ENCODE measurements at places on chromosomes 4 and X.

DNA sequence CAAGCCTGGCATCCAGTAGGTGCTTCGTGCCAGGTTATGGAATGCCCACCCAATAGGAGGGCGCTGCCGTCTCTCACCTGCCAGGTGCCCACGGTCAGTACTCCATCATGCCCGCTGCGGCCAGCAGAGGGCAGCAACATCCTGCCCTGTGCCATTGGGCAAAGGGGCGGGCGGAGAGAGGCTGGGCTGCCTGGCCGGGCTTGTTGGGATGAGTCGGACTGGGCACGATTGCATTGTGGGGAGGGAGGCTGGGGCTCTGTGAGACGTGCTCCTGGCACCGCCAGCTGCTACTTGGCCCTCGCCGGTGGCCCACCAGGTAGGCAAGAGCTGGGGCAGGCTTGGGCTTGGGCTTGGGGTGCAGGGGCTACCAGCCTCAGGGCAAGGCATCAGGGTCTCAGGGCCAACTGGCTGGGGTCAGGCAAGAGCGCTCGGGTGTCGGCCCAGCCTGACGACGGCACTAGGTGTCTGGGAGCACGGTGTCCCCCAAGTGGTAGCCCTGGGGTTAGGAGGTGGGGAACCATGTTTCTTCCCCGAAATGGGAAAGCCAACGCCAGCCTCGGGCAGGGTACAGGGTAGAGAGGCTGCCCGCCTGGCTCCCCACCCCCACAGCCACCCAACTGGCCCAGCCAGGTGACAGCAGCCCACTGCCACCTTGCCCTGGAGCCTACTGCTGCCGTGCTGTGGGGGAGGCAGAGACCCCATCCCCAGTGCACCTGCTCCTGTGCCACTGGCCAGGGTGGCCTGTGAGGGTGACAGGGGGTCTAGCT, at the start of gene PLXNB3:
Gene PLXNB3 (plus strand): TSS at position 261 of the 767 bp plus-strand sequence. CDS start 1,287 bp downstream, outside the sequence.
- peak; percentile 91 for DNase-seq

DNA sequence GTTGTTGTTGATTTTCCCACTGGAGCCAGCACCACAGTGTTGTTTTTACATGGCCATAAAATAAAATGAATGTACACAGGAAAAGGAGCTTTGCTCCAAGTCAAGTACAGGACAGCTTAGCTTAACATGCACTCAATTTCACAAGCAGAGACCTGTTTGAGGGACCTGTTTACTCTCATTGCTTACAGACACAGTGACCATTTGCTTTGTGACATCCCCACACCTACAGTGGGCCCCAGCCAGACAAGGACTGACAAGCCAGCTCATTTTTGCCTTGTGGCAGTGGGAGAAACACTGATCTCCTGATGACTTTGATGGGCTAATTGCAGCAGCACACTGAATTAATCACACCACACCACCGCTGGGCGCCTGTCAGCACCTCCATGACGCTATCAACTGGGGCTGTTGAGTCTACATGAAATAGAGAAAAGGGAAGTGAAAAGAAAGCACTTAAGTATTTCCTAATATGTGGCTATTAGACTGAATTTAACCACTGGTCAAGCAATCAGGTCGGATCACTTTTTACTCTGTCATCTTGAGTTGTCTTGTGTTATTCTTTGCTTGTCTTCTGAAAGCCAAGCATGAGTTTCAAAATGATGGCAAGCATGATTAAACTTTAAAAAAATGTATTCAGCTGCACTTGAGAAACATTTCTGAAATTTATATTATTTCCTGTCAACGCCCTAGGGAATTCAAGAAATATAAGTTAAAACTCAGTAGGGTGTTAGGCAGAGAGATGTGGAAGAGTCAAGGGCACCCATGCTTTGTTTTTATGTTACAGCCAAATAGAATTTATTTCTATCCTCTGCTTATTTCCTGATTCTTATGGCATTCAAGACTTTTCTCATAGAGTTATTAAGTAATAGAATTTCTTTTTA, 557.7 kb downstream of the RAB28 start:
- DNase-seq = no peak

DNA sequence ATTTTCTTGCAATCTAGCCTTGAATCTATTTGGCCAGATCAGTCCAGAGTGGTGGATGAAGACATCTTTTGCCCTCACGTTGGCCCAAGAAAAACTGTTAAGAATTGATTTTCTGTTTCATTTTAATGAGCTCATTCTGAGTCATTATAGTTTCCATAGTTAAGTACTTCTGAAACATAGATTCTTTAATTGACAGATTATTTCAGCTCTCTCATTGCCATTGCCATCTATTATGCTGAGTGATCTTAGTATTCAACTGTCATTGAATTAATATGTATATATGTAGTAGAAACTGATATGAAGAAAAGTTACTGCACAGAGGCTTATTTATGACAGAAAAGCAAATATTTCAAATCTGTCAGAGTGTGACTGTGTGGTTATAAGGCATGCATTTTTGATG, 45.5 kb upstream of the PPP1R2C start:
- DNase-seq = no peak

DNA sequence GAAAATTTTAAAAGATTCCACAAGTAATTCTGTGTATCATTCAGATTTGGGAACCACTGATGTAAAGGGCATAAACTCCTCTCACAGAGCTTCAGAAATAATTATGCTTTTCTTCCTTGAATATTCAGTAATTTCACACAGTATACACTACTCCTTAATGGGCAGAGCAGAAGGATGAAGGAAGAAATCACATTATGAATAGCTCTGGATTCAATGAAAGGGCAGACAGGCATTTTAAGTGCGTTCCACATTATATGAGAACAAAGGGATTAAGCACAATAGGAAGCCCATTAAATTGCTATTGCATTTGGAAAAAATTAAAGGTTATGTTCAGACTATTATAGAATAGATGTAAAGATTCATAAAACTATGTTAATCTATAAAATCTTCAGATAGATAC, 142.6 kb downstream of the PDHA2 start:
- DNase-seq = no peak

DNA sequence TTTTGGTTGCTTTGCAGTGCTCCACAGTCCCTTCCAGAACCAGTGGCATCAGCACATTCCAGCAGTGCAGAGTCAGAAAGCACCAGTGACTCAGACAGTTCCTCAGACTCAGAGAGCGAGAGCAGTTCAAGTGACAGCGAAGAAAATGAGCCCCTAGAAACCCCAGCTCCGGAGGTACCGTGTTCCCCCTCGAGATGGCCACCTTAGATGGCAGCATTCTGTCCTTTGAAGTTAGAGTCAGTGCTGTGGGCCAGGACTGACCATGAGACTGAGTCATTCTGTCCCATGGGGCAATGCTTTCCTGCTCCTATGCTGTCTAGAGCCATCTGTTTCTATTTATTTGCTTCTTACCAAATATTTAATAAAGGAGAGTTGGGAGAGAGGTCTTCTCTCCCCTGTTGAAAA, 112.3 kb downstream of the KLHL8 start:
- no peak for DNase-seq

- DNase-seq = no peak
These were observed 14.6 kb downstream of the GRXCR1 start for GRCh38 chr4:42906891-42907759.

- no peak for DNase-seq
These were observed 157.8 kb downstream of the RELL1 start for GRCh38 chr4:37528166-37528885.

DNA sequence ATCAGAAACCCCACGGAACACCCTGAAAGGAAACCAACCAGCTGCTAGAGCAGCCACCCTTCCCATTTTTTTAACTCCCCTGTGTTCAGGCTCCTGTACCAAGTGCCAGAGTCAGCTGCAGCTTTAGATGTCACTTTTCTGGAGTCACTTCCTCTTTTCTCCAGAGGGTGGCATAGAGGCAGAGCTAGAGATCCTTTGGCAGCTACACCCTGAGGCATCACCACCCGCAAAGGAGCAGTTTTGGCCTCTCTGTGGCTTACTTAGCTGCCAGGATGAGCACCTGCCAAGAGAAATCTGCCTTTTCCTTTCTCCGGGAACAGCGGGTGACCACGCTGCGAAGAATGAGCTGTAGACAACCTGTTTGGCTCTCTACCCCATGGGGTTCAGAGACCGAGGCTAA, 58.0 kb upstream of the CHRDL1 start:
- DNase-seq = peak; percentile 50

GRCh38 chrX:39324233-39324930, 523.1 kb downstream of the MID1IP1 start:
- DNase-seq = no peak

DNA sequence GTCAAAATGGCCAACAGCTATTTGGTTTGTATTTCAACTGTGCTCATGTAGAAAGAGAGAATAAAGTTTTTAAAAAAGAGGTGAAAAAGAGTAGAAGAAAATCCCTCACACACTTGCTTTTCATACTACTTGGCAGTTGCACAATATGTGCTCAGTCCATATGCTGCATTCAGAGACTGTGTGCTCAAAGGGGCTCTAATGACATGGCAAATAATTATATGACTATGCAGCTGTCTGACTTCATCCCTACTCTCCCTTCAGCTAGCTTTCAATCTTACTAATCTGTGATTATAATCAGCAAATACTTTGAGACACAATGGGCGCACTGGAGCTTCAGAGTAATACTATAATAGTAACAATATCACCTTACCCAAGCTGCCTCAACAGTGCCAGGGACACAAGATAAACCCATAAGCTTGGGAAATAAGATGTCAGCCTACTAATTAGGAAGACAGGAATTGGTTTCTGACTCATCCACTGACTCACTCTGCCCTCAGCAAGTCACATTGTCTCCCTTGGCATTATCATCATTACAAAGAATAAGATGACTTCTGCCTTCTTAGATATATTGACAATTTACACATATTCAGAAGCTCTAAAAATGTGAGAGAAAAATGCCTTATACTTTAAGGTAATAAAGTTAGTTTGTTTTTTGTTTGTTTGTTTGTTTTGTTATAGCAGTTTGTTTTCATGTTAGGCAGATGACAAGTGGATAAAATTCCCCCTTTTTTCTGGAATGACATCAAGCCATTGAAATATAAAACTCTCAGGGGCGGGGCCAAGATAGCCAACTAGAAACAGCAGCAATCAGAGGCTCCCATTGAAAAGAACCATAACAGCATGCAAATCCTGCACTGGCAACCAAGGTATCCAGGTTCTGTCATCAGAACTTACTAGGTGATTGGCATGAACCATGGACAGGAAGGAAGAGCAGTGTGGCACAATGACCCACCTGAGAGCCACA, 311.6 kb downstream of the FAM133A start:
- DNase-seq = no peak

DNA sequence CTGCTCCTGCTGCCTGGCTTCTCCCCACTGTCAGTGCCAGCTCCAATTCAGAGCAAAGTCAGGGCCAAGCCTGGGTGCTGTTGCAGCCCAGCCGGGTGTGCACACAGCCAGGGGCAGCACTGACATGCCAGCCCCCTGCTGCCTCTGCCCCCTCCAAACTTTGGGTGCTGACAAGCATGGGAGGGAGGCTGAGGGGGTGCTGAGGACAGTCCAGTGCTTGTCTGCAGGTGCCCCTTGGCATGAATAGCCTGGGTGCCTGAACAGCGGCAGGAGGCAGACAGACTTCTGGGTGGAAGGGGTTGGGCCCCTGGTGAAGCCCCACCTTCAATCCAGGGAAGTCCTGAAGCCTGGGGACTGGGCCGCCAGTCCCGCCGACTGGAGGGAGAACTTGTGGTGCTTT, 31.2 kb upstream of the PAGE1 start:
- DNase-seq = no peak

DNA sequence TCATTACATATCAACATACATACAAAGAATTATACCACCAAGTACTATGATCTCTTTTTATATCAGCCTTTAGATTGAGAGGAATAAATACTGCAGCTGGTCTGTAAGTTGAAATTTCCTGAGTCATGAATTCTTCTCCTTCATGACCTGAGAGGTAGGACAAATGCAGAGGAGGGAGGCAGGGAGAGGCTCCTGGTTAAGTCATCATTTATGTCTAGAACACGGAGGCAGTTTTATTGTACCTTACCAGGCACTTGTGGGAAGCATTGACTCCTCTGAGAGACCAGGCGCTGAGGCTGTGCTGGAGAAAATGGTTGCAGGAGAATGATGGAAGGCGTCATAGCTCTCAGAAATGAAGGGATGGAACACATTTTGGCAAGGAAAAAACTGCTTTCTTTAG, 12.5 kb upstream of the CASK start:
- no peak for DNase-seq

DNA sequence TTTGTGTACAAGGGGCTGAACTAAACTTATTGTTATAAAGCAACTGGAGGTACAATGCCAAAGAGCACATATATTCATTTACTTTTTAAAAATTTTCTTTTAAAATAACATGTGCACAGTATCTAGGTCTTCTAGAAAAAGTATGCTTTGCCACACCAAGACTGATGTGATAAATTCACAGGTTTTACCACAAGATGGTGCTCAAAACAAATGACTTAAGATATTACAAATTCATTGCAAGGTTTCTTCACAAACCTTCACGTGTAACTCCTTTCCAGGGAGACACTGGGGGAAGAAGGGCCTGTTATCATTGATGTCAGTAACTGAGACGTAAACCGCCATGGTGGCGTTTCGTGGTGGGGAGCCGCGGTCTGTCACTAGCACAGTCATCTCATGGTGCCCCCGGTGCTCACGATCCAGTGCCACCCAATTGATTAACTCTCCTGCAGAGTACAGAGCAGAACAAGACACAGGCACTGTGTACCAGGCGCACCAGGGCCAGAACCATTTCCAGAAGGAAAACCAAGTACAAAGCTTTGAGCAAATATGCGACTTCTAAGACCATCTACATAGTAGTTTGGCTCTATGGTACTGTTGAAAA, 162.2 kb downstream of the DCHS2 start:
- no peak for DNase-seq

GRCh38 chr4:26484032-26484515, 6.2 kb downstream of the CCKAR start:
- no peak for DNase-seq

DNA sequence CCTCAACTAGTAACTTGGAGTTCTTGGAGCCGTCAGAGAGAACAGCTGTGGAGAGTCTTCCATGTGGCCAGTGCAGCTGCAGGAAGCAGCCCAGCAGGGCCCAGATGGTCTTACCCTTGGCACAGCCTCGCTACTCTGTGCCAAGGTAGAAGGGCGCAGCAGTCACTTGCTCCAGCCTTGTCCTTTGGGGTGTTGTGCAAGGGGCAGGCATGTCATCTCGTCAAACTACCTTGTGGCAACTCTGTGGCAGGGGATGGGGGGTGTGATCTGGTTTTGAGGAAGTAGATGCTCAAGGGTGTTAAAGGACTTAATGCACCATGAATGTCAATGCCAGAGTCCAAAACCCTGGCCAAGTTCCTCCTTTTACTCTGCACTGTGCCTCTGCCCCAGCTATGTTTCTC, 34.2 kb upstream of the TBC1D14 start:
- no peak for DNase-seq

DNA sequence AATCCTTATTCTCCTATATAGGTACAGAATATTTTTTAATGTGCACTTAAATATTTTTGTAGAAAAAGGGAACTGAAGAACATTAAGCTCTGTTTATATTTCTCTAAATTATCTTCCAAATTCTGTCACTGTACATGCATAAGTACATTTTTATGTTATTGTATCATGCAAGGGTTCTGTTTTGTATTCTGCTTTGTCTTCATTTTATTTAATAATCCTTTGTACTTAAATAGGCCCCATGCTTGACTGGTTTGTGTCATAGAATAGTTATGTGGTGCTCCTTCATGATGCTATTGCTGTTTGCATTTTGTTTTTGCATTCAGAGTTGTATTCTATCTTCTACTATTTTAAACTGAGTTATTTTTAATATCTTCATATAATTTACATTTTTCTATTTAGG, 111.9 kb upstream of the EDNRA start:
- no peak for DNase-seq

GRCh38 chr4:74539044-74539790, 94.3 kb downstream of the AREG start:
- DNase-seq = no peak

GRCh38 chr4:85571008-85571407, 96.1 kb downstream of the ARHGAP24 start:
- no peak for DNase-seq

All from NCI-H1105 treated with DMSO at 0.1 percent for 48 hours (cell line).